ENCODE measurements at places on chromosomes 5 and 9.

DNA sequence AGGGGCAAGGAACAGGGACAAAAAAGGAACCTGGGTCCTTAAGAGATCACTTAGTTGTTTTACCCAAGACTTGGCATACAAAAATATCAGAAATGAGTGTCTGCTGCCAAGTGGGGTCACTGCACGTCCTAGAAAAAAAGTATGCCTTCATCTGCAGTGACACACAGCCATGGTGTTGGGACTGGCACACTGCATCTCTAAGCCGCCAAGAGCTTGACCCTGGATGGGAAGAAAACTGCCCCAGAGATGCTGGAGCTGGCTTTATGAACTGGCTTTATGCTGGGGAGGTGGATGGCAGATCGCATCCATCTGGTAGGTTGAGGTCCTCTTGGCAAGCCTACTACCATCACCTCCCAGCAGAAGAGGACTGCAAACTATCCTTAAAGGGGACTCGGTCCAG is 51.7 kb downstream of the IRF1 start:
- DNase-seq = no peak

DNA sequence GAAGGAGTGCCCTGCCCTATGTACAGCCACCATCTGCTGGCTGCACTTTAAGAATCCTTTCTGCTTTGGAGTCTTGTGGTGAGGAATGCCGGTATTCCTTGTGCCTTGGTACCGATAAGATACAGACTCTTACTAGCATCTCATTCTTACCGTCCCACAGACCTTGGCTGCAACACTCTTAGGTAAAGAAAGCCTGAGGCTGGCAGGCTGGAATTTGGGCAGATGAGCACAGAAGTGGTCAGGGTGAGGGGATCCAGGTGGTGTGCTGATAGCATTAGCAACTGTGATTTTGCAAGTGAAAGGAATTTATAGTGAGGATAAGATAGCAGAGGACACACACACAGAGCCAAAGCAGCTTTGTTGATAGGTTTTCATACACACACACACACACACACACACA is 198.1 kb downstream of the ENC1 start:
- no peak for DNase-seq

DNA sequence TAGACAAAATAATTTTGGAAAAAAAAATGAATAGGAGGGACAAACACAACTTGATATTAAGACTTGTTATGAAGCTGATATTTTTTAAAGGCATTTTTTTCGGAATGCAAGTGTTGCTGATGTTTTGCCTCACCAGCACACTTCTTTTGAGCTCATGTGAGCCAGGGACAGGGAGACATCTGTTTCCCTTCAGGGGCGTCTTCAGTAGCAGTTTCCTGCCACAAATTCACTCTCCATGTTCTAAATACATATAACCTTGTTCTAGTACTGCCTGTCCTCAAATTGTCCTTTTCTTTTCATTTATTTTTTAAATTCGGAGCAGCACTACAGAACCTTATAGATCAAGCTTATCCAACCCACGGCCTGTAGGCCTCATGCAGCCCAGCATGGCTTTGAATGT is 316.0 kb upstream of the PAPPA start:
- DNase-seq = no peak

GRCh38 chr5:174337276-174338184 is 292.0 kb downstream of the NSG2 start:
- no peak for DNase-seq

- DNase-seq = no peak
Observed at GRCh38 chr5:34531751-34532360, 124.3 kb upstream of the RAI14 start.

Data from stimulated activated CD4-positive, alpha-beta T cell treated with anti-CD3 and anti-CD28 coated beads, Interleukin-2, amount 100 ng/mL, for 24 hours (primary cell).